Stimulated activated CD4-positive, alpha-beta T cell treated with anti-CD3 and anti-CD28 coated beads, Interleukin-12 subunit alpha, Interleukin-12 subunit beta, amount 100 ng/mL, for 4 hours (primary cell): ENCODE measurements at places on chromosomes 7 and 10.
A peak's percentile ranks its signal among the peaks of the same experiment; 100 is the strongest.

DNA sequence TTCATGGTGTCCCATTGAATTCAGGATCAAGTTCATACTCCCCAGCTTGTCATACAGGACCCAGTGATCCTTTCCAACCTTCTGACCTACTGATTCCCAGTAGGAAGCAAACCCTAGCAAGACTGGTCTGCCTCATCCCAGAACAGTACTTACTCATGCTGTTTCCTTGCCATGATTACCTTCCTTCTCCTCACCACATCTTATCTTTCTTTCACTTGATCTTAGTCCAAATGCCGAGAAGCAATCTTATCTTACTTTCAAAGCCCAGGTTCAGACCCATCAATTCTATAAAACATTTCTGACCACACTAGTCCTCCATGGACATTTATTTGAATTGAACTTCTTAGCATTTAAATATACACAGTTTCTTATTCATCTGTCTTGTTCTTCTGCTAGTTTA lies 26.6 kb upstream of the ATRNL1 start:
- DNase-seq = no peak

- DNase-seq = no peak
Observed at GRCh38 chr10:33982995-33983394, 648.5 kb upstream of the NRP1 start.

DNA sequence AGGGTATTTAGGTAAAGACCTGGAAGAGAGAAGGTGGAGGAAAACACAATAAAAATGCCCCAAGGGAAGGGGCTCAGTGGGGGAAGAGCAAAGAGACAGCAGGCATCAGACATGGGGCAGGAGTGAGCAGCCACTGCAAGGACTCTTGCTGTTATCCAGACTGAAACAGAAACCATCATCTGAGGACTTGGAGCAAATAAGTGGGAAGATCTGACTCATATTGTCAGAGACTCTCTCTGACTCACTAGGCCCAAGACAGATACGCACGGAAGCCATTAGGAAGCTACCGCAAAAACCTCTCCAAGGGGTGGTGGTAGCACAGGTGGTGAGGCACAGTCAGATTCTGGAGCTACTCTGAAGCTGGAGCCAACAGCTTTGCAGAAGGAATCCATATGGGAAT lies 110.7 kb downstream of the RNF32 start:
- DNase-seq = peak; percentile 11

- no peak for DNase-seq
Observed at GRCh38 chr10:129695671-129696070, 228.6 kb downstream of the MGMT start.

DNA sequence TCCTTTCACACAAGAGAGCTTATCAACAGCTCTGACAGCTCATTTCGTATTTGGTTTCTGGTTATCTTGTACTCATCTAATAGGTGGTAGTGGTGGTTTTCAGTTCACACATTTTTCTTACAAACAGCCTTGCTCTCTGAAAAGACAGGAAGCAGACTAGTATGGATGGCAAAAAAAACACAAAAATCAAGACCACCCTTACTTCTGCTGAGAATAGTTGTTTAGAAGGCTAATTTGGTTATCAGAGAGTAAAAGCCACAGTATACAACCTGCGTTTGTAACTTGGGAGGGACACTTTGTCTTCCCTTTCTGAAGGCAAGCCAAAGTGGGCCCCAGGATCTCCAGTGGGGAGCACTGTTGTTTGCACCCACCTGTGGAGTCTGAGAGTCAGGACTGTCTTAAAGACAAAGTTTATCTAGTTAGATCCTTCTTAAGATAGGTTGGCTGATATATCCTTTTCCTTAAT lies 68.0 kb downstream of the PIP4K2A start:
- DNase-seq = no peak

DNA sequence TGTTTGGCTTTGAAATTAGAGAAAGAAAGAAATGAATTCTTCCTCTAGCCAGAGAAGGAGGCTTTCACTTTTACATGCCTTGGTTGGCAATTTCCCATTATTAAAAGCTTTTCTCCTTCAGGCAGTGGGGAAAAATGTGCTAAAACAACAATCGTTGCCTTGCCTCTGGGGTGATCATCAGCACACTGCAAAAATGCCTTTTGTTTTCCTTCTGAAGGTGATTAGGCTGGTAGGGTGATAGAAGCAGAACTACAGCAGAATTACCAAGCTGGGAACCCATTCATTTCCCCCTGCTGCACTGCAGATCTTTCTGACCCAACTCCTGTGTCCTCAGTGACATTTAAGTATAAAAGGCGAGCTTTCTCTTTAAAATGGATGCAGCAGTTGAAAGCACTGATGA lies 22.2 kb downstream of the ANK3 start:
- no peak for DNase-seq

GRCh38 chr7:114084002-114084471 lies 165.2 kb upstream of the PPP1R3A start:
- DNase-seq = no peak

DNA sequence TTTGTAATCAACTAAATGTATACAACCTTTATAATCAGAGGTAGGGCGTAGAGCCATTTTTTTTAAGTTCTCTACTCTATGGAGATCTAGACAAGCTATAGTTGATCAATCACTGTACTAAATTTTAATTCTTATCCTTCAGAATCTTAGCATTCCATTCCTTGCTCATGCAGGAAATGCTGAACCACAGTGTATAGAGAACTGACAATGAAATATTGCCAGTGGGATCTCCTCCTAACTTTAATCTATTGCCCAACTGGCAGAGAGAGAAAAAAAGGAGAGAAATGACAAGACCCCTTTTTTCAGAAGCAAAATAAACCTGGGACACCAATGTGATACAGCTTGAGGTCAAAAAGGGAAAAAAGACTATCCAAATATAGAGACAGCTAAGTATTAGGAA lies 26.4 kb upstream of the PPP3CB start:
- DNase-seq = no peak

DNA sequence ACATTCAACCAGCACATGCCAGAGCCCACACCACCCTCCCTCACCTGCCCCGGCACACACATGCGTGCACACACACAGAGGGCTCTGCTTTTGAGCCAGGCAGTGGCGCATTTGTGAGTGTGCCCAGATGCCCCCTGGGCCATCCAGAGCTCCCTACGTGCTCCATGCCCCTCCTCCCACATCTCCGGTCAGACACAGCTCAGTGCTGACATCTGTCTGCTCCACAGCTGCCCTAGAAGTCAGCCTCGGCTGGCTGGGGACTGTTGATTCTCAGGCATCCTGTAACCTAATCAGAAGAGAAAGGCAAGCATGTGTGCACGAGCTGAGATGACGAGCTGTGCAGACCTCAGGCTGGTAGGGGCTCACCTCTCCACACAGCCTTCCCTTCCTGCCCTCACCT lies 135.1 kb downstream of the ZMIZ1 start:
- no peak for DNase-seq

- DNase-seq = no peak
Observed at GRCh38 chr7:130867039-130867438, 133.0 kb upstream of the KLF14 start.

DNA sequence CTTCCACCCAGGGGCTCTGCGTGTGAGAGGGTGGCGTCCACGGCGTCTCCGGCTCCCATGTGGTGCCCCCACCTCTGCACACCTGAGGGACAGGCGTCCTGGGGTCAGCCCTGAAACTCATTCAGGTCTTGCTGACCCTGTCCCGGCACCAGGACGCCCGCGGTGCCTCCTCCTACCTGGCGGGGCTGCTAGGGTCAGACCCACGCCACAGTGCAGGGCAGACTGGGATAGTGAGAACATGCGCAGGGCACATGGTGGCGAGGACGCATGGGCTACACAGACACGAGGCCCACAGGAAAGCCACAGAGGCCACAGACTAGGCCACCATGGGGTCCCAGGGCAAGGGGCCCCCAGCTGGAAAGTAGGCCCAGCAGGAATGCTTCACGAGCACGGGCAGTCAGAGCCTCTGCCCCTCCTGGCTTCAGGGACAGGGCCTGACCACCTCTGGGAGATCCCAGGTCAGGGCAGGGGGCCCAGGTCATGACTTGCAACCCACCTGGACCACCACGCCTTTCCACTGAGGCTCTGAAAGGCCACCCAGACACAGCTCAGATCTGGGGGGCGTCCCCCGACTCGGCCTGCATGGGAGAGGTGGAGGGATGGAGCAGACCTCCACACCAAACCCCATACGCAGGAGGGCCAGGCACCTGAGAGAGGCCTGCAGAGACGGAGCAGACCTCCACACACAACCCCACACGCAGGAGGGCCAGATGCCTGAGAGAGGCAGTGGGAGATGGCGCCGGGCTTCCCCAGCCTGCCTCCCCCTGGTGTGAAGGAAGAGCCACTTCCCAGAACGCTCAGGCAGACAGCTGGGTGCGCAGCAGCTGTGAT lies 188.6 kb downstream of the ELFN1 start:
- DNase-seq = no peak

DNA sequence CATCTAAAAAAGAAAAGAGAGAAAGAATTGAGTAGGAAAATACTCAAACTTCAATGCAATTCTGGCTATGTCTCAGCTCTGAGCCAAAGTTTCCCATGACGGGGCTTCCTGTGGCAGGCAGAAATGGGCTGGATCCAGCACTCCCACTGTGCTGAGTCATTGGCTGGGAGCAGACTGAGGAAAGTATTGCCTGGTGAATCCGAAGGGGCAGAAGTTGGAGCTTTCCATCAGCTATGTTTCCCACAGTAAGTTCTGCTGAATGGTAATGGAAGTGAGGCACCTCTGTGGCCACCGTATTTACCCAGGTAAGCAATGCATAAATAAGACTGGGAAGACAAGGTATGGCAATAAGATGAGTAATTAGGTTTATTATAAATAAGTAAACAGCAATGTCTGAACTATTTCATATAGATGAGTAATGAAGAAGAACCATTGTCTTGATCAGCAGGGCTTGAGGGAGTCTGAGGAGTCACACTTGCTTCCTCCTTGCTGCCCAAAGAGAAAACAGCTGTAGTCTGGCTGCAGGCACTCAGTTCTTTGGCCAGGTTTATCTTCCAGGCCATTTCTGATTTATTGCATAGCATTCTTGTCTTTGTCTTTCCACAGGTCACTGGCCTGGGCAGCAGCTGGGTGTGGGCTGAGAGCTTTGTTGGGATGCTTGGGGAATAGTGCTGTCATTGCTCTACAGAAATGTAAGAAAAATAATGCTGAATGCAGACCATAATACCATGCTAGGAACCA lies 255.3 kb downstream of the DNAJB9 start:
- no peak for DNase-seq

- no peak for DNase-seq
Observed at GRCh38 chr7:82172017-82172416, 271.6 kb downstream of the CACNA2D1 start.

DNA sequence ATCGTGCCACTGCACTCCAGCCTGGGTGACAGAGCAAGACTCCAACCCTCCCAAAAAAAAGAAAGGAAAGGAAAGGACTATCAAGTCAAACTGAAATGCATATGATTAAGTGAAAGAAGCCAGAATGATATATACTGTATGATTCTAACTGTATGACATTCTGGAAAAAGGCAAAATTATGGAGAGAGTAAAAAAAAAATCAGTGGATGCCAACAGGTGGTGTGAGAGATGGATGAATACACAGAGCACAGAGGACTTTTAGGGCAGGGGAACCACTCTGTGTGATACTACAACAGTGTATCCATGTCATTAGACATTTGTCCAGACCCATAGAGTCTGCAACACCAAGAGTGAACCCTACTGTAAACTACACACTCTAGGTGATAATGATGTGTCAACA lies 99.2 kb downstream of the SLIT1 start:
- DNase-seq = no peak

GRCh38 chr7:111012799-111013675 lies 77.9 kb upstream of the LRRN3 start:
- no peak for DNase-seq

DNA sequence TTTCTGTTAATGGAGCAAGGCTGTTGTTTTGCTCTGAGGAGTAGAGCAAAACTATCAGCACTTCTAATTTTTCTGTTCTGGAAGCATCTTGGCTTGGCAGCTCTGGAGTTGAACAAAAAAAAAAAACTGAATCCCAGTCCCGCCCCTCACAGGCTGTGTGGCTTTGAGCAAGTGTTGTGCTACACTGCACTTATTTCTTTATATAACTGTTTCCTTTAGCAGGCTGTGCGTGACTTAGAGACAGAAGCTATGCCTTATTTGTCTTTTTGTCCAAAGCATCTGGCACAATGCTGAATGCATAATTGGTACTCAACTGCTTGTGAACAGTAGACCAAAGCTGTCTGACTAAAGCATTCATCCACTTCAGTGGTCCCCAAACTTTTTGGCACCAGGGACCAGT lies 96.1 kb downstream of the AMPH start:
- DNase-seq = no peak

DNA sequence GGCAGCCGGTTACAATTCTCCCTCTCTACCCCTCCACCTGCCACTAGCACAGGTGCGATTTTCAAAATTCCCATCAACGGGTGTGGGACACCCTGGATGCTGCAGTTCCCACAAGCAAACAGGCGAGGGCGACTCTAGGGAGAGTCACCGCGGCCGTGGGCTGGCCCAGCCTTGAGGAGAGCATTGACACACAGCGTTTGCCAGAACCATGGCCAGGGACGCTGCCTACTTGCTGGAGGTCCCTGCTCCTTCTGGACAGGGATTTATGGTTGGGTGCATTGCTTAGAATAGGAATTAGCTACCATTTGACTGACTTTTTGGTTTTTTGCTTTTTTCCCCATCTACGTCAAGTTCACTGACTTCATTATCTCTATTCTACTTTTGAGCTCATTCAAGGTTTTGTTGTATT lies 19.0 kb upstream of the CLDN4 start:
- peak; percentile 56 for DNase-seq

- no peak for DNase-seq
Observed at GRCh38 chr7:122887848-122888247, 1.6 kb upstream of the CADPS2 start.

DNA sequence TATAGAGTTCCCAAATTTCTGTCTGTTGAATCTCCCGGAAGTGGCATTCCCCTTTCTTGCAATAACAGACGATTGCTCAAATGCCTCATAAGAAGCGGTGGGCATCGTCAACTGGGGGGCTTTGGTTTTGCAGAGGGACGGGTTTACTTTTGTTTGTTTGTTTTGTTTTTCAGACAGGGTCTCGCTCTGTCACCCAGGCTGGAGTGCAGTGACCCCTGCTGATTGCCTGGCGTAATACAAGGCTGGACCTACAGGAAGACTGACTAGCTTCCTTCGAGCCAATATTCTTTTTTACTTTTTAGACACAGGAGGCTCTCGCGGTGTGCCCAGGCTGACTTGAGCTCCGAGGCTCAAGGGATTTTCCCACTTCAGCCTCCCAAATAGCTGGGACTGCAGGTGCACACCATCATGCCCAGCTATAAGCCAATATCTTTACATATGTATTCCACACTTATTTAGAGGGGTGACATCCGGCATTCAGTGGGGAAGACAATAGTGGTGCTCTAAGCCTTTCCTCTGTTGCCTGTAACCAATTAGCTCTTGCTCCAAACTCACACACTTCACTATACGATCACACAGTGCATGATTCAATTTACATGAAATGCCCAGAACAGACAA lies 58.1 kb downstream of the FHIP2A start:
- peak; percentile 18 for DNase-seq

DNA sequence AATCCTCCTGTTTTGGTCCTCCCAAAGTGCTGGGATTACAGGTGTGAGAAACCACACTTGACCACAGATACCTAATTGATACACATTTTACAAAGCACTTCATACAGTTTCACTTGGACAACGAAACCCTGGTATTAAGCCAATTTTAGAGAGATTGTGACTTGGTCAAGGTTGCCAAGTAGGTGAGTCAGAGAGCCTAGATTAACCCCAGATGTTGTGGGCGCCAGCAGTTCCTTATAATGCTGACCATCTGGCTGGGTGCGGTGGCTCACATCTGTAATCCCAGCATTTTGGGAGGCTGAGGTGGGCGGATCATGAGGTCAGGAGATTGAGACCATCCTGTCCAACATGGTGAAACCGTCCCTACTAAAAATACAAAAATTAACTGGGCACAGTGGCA lies 4.9 kb upstream of the PHKG1 start:
- DNase-seq = no peak
